Stomach (tissue), 19 donors: ENCODE measurements at places on chromosomes 2 and 18. TPM values are rescaled to one million over a fixed set of nuclear protein-coding genes. Genes with fewer than 3 reads are reported as not detected.

GRCh38 chr18:55575066-55575465, 12.9 kb downstream of the TCF4 start:
- no peaks in the 10 kb centered on the region for H3K36me3 ChIP-seq
- H3K27me3 ChIP-seq, result no peaks in the 10 kb centered on the region
- no peaks in the 10 kb centered on the region for H3K4me1 ChIP-seq
- no peak overlapping the region for H3K27ac ChIP-seq
- no peak overlapping the region for H3K4me3 ChIP-seq

GRCh38 chr2:60212181-60212945, 341.1 kb downstream of the BCL11A start:
- peaks cover 36% of the 10 kb centered on the region for H3K4me1 ChIP-seq
- DNase-seq, result no peak
- H3K4me3 ChIP-seq, result no peak overlapping the region
- H3K27ac ChIP-seq, result no peak overlapping the region
- H3K27me3 ChIP-seq, result no peaks in the 10 kb centered on the region
- H3K36me3 ChIP-seq, result no peaks in the 10 kb centered on the region

DNA sequence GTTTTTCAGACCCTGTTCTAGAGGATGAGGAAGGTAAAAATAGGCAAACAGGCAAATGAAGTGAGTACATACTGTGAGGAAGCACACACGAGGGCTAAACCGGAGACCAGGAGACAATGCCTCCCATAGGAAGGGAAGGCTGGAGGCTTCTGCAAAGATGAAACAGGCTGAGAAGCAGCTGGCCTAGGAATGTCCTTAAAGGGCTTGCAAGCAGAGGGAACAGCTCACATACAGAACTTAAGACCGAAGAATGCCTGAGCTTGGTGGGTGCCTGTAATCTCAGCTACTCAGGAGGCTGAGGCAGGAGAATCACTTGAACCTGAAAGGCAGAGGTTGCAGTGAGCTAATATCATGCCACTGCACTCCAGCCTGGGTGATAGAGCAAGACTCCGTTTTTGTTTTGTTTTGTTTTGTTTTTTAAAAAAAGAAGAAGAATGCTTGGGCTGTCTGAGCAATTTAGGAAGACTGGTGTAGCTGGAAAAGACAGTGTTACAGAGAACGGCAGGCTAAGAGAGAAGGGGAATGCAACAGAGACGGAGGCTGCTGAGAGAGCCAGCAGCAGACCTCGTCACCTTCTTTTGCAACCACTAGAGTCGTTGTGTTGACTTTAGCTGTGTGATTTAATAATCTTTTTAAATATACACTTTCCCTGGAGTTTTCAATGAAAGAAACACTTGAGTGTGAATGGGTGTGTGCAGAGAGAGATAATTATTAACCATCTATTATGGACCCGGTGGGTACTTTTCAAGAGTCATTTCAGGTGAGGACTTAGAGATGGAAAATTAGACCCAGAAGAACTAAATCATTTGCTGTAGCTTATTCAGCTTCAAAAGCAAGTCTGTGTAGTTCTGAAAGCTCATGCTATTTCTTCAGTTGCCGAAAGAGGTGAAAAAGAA, 232.8 kb downstream of the GALR1 start:
- no peak overlapping the region for H3K4me3 ChIP-seq
- no peak overlapping the region for H3K27ac ChIP-seq
- H3K4me1 ChIP-seq, result no peaks in the 10 kb centered on the region

DNA sequence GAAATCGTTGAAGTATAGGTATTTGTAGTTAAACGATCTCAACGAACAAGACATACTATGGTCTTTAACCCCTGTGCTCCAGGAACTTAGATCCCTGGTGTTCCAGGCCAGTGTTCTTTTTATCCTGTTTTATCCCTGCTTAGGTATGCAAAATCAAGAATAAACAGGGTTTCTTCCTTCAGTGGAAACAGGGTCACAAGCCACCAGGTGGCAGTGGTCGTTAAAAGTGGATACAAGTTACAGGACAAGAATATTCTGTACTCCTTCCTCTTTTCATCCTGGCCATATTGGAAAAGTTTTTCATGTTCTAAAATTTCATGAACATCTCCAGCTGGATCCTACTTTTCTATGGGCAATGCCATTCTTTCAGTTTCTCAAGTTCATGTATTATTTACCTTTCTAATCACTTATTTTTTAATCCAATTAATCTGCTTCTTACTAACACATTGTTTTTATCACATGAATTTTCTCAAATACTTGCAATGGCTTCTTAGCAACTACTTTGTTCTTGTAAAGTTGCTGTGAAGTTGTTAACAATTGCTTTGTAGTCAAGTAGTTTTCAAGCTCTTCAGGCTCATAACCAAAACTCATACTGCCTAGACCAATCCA, 16.4 kb upstream of the HNMT start:
- H3K27me3 ChIP-seq, result no peaks in the 10 kb centered on the region
- no peak overlapping the region for H3K4me3 ChIP-seq

Gene FAP
- total RNA-seq, result 0.87 TPM

DNA sequence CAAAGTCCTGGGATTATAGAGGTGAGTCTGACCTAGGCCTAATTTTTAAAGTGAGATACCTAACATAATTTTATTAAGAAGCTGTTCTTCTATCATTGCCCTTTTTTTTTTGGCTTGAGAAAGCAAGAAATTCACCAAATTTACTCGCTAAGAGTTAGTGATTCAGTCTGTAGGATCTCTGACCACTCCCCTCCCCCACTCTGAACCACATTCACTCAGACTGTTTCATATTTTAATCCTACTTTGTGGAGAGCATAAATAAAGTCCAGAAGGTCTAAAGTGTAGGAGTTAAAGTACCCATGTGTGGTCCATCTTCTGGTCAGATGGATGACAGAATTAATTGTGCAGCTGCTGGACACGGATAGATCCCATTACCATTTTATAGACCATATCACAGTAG, 115.8 kb upstream of the MGAT5 start:
- no peaks in the 10 kb centered on the region for H3K27me3 ChIP-seq
- H3K27ac ChIP-seq, result peak overlapping the region; percentile 64
- H3K36me3 ChIP-seq, result no peaks in the 10 kb centered on the region
- peaks cover 79% of the 10 kb centered on the region for H3K4me1 ChIP-seq
- no peak for DNase-seq

GRCh38 chr18:58788470-58788869, 76.2 kb upstream of the ZNF532 start:
- peaks cover 18% of the 10 kb centered on the region for H3K4me1 ChIP-seq
- DNase-seq, result no peak
- H3K4me3 ChIP-seq, result no peak overlapping the region
- H3K27me3 ChIP-seq, result no peaks in the 10 kb centered on the region

Gene GYPC
- total RNA-seq, result 38.6 TPM

- no peaks in the 10 kb centered on the region for H3K27me3 ChIP-seq
- peaks cover 5% of the 10 kb centered on the region for H3K4me1 ChIP-seq
- DNase-seq, result no peak
- H3K27ac ChIP-seq, result no peak overlapping the region
- no peak overlapping the region for H3K4me3 ChIP-seq
Measured at GRCh38 chr18:48325115-48325665, 84.0 kb downstream of the ZBTB7C start.

Gene ALLC
- not detected for total RNA-seq

DNA sequence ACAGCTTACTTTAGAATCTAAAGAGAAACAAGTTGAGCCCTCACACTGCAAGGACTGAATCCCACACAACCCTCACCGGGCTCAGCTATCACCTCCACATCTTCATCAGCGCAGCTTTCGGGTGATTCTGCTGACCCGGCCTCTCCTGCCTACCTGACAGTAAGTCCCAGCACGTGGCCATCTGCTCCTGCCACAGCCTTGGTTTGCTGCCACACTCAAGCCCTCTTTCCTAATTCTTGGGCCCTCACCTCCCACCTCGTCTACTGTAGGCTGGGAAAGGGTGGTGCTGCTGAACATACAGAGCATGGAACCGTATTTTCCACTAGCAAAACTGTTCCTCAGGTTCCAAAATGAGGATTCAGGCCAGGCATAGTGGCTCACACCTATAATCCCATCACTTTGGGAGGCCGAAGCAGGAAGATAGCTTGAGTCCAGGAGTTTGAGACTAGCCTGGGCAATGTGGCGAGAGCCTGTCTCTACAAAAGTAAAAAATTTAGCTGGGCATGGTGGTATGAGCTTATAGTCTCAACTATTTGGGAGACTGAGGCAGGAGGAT, 55.3 kb upstream of the HAAO start:
- no peak overlapping the region for H3K27ac ChIP-seq
- no peak for DNase-seq
- no peaks in the 10 kb centered on the region for H3K36me3 ChIP-seq
- peaks cover 26% of the 10 kb centered on the region for H3K4me1 ChIP-seq
- no peak overlapping the region for H3K4me3 ChIP-seq

Gene PROKR1
- not detected for total RNA-seq

GRCh38 chr2:117967977-117968718, 45.7 kb downstream of the CCDC93 start:
- no peak overlapping the region for H3K27ac ChIP-seq
- H3K36me3 ChIP-seq, result peaks cover 97% of the 10 kb centered on the region
- H3K27me3 ChIP-seq, result no peaks in the 10 kb centered on the region
- no peak overlapping the region for H3K4me3 ChIP-seq

Gene TRIM54
- not detected for total RNA-seq

Gene NT5DC4
- total RNA-seq, result not detected

GRCh38 chr18:42606886-42607495, 508.5 kb downstream of the RIT2 start:
- H3K4me1 ChIP-seq, result no peaks in the 10 kb centered on the region
- H3K4me3 ChIP-seq, result no peak overlapping the region
- no peak overlapping the region for H3K27ac ChIP-seq
- no peak for DNase-seq

- no peak for DNase-seq
- H3K4me1 ChIP-seq, result no peaks in the 10 kb centered on the region
- no peaks in the 10 kb centered on the region for H3K36me3 ChIP-seq
- no peaks in the 10 kb centered on the region for H3K27me3 ChIP-seq
Measured at GRCh38 chr18:64244571-64244970, 95.7 kb upstream of the LINC00305 start.

DNA sequence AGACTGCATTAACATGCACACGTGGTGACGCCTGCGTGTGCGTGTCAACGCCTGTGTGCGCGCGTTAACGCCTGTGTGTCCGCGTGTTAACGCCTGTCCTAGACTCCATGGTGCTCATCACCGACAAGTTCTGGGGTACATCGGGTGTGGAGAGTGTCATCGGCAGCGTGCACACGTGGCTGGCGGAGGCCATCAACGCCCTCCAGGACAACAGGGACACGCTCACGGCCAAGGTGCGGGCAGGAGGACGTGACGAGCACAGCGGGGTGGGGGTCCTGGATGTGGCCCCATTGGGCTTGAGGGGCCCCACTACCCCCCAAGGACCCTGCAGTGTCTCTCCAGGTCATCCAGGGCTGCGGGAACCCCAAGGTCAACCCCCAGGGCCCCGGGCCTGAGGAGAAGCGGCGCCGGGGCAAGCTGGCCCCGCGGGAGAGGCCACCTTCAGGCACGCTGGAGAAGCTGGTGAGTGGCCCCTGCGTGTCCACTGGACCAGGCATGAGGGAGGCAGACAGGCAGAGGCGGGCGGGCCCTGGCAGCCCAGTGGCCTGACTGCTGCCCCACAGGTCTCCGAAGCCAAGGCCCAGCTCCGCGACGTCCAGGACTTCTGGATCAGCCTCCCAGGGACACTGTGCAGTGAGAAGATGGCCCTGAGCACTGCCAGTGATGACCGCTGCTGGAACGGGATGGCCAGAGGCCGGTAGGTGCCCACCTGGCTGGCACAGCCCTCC, 29.2 kb downstream of the GPC1 start:
- no peak overlapping the region for H3K4me3 ChIP-seq
- H3K4me1 ChIP-seq, result no peaks in the 10 kb centered on the region
- DNase-seq, result peak; percentile 2
- H3K27ac ChIP-seq, result no peak overlapping the region

Gene DCDC2C
- not detected for total RNA-seq

- peak; percentile 55 for DNase-seq
- peaks cover 70% of the 10 kb centered on the region for H3K4me1 ChIP-seq
- no peaks in the 10 kb centered on the region for H3K27me3 ChIP-seq
- peaks cover 14% of the 10 kb centered on the region for H3K36me3 ChIP-seq
- peak overlapping the region; percentile 50 for H3K27ac ChIP-seq
- no peak overlapping the region for H3K4me3 ChIP-seq
Measured at GRCh38 chr2:105771836-105772235, 27.1 kb downstream of the NCK2 start.

DNA sequence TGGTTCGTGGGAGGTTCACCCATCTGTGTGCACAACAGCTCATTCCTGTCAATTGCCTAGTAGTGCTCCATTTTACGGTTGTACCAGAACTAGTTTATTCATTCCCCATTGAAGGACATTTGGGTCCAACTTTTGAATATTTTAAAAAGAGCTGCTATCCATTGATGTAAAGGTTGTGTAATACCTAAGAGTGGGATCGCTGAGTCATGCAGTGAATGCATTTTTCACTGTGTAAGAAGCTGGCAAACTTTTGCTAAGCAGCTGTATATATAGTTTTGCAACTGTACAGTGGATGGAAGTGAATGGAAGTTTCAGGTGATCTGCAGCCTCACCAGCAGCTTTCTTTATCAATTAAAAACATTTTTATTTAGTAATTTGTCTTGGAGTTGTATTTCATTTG, 104.5 kb downstream of the DCDC2C start:
- no peaks in the 10 kb centered on the region for H3K4me1 ChIP-seq
- H3K4me3 ChIP-seq, result no peak overlapping the region
- DNase-seq, result no peak
- no peak overlapping the region for H3K27ac ChIP-seq

GRCh38 chr18:7681298-7681697, 114.2 kb downstream of the PTPRM start:
- no peaks in the 10 kb centered on the region for H3K27me3 ChIP-seq
- H3K4me1 ChIP-seq, result peaks cover 15% of the 10 kb centered on the region
- DNase-seq, result no peak
- H3K36me3 ChIP-seq, result no peaks in the 10 kb centered on the region
- no peak overlapping the region for H3K27ac ChIP-seq
- H3K4me3 ChIP-seq, result no peak overlapping the region

GRCh38 chr2:208556983-208557484, 150.4 kb downstream of the PTH2R start:
- H3K27ac ChIP-seq, result no peak overlapping the region
- no peak for DNase-seq
- no peaks in the 10 kb centered on the region for H3K27me3 ChIP-seq
- no peak overlapping the region for H3K4me3 ChIP-seq

DNA sequence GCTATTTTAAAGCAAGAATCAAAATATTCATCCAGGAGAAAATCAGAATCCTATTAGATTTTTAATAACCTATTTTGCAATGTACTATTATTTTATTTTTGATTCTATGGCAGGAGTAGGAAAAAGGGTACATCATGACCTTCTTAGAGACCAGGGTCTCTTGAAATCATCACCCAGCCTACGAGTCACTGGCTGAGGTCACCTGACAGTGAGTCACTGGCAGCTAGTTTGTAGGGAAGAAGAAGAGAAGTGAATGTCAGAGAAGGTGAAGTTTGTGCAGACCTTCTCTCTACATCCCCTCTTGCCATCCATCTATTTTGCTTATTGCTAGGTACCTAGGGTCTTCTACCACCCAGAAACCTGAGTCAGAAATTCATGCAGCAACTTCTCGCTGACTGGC, 144.2 kb downstream of the ALK start:
- H3K27ac ChIP-seq, result no peak overlapping the region
- no peak overlapping the region for H3K4me3 ChIP-seq
- H3K36me3 ChIP-seq, result no peaks in the 10 kb centered on the region
- DNase-seq, result no peak
